ENCODE measurements at places on chromosomes 7 and 10.

DNA sequence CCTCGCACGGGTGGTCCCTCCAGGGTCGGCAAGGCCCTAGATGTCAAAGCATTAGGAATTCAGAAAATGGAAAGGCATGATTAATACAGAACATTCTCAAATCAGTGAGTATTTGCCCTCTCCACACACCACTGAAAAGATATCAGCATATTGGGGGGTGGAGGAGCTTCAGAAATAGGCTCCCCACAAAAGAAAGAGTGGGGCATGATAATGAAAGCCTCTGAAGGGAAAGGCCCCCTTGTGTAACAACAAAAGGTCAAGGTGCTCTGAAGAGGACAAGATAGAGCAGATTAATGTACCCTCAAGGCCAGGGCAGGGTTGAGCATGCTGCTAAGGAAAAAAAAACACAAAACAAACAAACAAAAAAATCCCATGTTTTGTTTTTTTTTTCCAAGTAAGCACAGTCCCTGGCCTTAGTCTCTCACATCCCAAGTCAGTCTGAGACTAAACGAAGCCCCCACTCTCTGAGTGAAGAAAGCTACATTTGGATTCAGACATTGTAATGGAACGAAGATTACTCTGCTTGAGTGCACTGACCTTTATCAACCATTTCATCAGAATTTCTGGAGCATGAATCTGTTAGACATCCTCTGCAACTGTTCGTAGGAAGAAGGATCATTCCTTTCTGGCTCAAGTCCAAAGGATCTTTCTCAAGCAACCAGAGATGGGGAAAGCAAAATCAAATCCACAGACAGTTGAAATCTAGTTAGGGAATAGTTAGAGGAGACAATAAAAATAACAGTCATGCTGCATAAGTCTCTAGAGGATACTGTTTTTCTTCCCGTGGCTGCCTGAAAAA, 27.4 kb upstream of the DGKI start:
- peak; percentile 65 for DNase-seq

- no peak for DNase-seq
Observed at GRCh38 chr10:88131511-88132139, 268.2 kb downstream of the PTEN start.

DNA sequence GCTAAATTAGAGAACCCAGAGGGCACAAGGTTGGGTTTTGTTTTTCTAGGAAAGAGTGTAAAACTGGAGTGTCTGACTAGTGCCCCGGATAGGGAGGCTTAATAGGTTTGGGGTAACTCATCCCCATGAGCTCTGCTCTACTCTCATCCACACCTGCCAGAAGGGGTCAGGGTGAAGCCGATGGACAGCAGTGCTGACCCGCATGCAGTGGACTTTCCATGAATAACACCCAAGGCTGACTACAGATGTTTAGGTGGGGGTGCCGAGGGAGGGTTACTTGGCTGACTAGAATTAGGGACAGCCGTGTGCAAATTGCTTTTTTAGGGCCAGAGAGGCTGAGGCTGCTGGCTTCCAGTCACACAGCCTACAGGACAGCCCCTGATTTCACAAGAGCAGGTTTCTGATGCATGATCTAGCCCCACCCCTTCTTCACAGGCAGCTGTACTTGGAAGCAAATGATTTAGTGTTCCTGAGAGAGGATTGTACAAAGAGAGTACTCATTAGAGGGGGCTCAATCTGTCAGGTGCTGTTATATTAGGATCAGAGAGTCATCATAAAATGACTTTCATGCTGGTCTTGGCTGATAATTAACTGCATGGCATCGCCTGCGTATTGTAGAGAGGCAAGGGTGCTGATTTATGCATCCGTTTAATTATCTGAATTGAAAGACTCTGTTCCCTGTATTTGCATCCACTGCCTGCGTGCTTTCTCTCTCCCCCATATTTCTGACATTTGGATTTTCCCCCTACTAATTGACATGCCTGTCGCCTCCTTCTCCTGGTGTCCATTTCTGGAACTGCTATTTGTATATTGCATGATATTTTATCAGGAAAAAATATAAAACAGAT, 9.5 kb downstream of the INHBA start:
- no peak for DNase-seq

- no peak for DNase-seq
Observed at GRCh38 chr7:1917221-1918062, 247.4 kb downstream of the ELFN1 start.

GRCh38 chr10:62115842-62116241, 152.8 kb downstream of the RTKN2 start:
- DNase-seq, result no peak

DNA sequence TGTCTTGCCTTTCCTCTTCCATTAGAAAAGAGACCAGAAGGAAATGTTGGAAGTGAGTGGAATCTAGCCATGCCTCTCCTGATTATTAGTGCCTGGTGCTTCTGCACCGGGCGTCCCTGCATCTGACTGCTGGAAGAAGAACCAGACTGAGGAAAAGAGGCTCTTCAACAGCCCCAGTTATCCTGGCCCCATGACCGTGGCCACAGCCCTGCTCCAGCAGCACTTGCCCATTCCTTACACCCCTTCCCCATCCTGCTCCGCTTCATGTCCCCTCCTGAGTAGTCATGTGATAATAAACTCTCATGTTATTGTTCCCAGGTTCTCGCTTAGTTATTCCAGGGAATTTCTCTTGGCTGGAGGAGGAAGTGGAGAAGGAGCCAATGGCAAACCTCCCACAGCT, 4.2 kb downstream of the TMEM176A start:
- DNase-seq, result no peak

GRCh38 chr10:13528875-13529713, at the start of gene BEND7:
BEND7 (minus strand) TSS chr10:13529014; CDS start chr10:13528533, 481 bp downstream.
- DNase-seq, result peak; percentile 61

DNA sequence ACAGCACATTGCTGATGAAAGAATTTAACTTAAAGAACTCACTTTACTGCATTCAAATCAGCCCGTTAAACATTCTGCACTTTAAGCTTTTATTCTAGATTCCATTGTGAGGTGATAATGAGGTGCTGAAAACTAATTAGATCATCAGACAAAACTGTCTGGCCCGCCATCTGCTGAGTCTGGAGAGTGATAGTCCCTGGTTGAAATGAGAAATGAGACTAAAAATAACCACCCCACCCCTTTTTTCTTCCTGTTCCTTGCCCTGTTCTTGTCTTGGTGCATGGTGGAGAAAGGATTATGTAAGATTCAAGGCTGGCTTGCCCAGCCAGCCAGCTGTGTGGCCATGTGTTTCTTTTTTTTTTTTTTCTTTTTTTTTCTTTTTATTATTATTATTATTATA, 277.0 kb upstream of the COBL start:
- DNase-seq, result no peak

- DNase-seq, result no peak
Observed at GRCh38 chr7:121924269-121925186, 51.6 kb downstream of the PTPRZ1 start.

GRCh38 chr7:156236181-156236889, 404.2 kb upstream of the RNF32 start:
- DNase-seq, result no peak

DNA sequence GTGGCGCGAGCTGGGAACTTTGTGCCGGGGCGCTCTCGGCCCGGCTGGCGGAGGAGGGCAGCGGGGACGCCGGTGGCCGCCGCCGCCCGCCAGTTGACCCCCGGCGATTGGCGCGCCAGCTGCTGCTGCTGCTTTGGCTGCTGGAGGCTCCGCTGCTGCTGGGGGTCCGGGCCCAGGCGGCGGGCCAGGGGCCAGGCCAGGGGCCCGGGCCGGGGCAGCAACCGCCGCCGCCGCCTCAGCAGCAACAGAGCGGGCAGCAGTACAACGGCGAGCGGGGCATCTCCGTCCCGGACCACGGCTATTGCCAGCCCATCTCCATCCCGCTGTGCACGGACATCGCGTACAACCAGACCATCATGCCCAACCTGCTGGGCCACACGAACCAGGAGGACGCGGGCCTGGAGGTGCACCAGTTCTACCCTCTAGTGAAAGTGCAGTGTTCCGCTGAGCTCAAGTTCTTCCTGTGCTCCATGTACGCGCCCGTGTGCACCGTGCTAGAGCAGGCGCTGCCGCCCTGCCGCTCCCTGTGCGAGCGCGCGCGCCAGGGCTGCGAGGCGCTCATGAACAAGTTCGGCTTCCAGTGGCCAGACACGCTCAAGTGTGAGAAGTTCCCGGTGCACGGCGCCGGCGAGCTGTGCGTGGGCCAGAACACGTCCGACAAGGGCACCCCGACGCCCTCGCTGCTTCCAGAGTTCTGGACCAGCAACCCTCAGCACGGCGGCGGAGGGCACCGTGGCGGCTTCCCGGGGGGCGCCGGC, 870 bp downstream of the FZD1 start:
- DNase-seq, result peak; percentile 78

- no peak for DNase-seq
Observed at GRCh38 chr7:70857793-70858545, 274.0 kb upstream of the GALNT17 start.

DNA sequence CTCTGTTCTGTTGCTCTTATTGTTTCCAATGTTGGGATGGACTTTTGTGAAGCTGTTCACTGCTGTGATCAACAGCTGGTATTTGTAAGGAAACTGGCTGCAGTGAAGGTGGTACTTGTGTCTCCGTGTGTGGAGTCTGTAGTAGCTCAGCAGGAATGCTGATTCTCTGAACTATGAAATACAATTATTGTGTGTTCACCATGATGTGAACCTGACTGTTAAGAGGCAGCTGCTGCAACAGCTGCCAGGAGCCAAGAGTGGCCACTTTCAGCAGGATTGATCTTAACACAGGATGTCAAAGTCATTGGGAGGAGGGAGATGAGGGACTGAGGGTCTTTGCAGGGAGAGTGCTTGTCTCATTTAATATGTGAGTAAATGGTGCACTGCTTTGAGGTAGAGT, 13.9 kb downstream of the VSTM2A start:
- no peak for DNase-seq

GRCh38 chr7:6071406-6071805, 40.2 kb downstream of the ANKRD61 start:
- no peak for DNase-seq

DNA sequence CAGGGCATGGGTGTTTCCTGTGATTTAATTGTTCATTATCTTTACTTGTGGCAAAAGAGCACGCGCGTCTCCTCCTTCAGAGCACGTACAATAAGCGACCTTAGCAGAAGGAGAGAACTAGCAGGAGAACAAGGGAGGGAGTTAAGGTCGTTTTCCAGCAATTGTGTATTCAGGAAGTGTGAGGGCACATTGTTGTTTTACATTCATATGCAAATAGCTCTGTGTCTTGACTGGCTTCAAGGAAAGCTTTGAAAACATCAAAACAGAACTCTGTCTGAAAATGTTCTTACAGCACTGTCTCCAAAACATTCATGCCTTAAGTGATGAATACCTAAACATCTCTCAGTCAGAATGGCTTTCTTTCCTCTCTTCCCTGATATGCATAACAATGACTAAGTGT, 499.1 kb downstream of the ACTR3B start:
- no peak for DNase-seq

GRCh38 chr7:55557666-55558188, 14.6 kb downstream of the VOPP1 start:
- DNase-seq, result no peak

- DNase-seq, result no peak
Observed at GRCh38 chr7:159115601-159116501, 28.8 kb downstream of the VIPR2 start.

DNA sequence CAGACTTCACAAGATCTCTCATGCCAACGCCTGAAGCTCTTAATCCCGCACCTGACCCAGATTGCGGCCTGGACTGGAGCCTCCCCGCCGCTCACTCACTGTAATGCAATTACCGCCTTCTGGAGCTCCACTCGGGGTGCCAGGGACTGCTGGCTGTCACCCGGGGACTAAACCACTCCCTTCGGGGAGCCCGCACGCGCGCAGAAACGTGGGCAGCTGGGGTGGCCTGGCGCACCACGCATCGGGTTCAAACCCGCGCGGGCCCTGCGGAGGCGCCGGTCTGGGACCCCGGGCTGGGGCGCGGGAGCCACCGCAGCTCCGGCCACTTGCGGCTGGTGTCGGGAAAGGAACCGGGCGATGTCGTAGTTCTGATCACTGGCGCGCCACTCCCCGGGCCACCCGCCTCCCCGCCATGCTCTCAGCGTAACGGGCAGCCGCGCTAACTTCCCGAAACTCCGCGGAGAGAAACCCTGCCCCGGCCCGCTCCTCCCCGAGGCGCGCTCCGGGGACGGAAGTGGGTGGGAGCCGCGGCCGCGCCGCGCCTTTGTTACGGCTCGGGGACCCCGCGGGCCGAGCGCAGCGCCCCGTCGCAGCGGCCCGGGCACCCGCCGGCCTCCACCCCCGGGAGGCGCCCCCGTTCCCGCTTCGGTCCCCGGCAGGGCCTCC, 100.3 kb upstream of the SVIL start:
- peak; percentile 60 for DNase-seq

GRCh38 chr10:20948686-20949327, 51.7 kb upstream of the NEBL start:
- no peak for DNase-seq

- DNase-seq, result no peak
Observed at GRCh38 chr7:44982535-44982923, 3.7 kb upstream of the MYO1G start.

- no peak for DNase-seq
Observed at GRCh38 chr10:95518455-95519452, 42.4 kb downstream of the SORBS1 start.

DNA sequence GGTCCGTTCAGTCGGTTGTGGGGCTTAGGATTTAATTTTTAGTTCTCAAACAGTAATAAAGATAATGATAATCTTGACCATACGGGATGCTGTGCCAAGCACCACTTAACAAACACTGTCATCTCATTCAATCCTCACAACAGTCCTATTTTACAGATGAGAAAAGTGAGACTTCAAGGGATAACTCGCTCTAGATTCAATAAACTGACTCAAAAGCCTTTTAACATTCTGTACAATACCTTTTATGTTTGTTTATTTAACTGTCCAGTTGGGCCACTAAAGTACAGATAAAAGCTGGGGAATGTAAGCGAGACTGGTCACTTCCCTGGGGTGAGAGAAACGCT, 437 bp upstream of the CFAP69 start:
- DNase-seq, result no peak

DNA sequence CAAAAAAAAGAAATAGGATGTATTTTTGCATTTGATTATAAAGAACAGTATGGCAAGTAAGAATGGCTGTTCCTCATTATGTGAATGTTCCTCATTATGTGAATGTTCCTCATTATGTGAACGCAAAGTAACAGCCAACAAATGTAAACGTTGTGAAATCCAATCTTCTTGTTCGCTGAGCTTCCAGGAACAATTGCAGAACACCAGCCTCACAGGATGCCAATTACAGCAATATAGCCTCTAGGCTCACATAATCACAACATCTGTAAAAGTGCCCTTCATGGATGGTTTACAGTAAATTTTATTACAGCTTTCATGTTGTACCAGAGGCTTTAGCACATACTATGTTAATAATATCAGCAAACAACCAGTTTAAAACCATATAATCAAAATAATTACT, 71.6 kb downstream of the THSD7A start:
- no peak for DNase-seq

DNA sequence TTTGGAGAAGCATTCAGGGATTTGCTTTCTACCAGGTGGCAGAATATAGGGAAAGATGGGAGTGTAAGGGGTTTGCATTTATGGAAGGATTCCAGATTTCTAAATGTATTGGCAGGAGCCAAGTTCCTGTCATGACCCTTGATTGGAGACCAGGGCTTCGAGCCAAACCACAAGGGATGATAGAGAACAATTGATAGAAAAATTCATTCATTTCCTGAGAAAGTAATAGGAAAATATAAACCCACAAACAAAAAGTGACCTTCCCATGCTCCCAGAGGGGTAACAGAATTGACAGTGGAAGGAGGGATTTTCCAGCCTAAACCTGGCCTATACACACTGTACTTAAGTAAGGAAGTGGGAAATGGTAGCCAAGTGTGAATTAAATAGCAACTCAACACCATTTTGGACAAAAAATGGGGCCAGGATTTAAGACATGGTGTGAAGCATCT, 22.4 kb upstream of the IFIT2 start:
- peak; percentile 82 for DNase-seq

- peak; percentile 71 for DNase-seq
Observed at GRCh38 chr7:123682690-123683089, 27.0 kb downstream of the LMOD2 start.

Data from dermis blood vessel endothelial cell (primary cell).